T follicular helper cell (primary cell): ENCODE measurements at places on chromosomes 7 and 10.

GRCh38 chr7:86226191-86226590 is 417.5 kb upstream of the GRM3 start:
- DNase-seq = no peak

- no peak for DNase-seq
These were observed 41.2 kb upstream of the SLC35G1 start for GRCh38 chr10:93852476-93853095.

- no peak for DNase-seq
These were observed 19.5 kb downstream of the TSPAN33 start for GRCh38 chr7:129163875-129164544.

- no peak for DNase-seq
These were observed at the start of gene NRP1 for GRCh38 chr10:33334153-33334804. Gene NRP1 (minus strand): TSS chr10:33334667. CDS start chr10:33334382, 285 bp downstream.

- DNase-seq = no peak
These were observed 23.5 kb upstream of the GPR26 start for GRCh38 chr10:123642697-123643096.
